ENCODE measurements at places on chromosomes 5 and 9. TPM values are rescaled to one million over a fixed set of nuclear protein-coding genes. Genes with fewer than 3 reads are reported as not detected.

The DAB2IP gene
- 3.6 TPM for total RNA-seq

- no peak for DNase-seq
Observed at GRCh38 chr9:97981846-97982682, 1.1 kb upstream of the ANP32B start.

GRCh38 chr5:180522330-180522729 lies 28.2 kb downstream of the CNOT6 start:
- no peak for DNase-seq

The CNTFR gene
- not detected for total RNA-seq

- DNase-seq = no peak
Observed at GRCh38 chr9:16868701-16869100, 1.8 kb downstream of the BNC2 start.

GRCh38 chr9:738209-738915 lies 103.1 kb upstream of the DMRT1 start:
- no peak for DNase-seq

DNA sequence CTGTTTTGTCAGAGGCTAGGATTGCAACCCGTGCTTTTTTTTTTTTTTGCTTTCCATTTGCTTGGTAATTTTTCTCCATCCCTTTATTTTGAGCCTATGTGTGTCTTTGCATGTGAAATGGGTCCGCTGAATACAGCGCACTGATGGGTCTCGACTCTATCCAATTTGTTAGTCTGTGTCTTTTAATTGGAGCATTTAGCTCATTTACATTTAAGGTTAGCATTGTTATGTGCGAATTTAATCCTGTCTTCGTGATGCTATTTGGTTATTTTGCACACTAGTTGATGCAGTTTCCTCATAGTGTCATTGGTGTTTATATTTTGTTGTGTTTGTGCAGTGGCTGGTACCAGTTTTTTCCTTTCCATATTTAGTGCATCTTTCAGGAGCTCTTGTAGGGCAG lies 36.2 kb upstream of the TAF11L2 start:
- no peak for DNase-seq

The SPDL1 gene
- total RNA-seq = 14.8 TPM

DNA sequence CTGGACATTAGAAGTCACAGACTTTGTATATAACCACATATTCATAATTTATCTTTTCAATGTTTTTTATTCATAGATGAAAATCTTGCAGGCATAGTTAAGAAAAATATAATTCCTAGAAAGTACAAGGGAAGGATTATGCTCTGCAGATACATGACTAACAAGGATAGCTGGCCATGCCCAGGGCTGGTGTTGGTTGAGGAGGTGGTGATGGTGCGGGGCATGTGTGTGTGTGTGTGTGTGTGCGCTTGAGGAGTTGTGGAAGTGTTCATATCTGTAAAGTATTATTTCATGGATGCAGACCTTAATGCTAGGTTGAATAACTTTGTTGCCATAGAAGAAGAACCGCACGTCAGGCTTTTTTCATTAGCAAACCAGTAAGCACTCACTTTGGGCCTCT lies 1.3 kb downstream of the S1PR3 start:
- DNase-seq = no peak

- no peak for DNase-seq
Observed at GRCh38 chr5:97078958-97079743, 63.3 kb downstream of the LIX1 start.

DNA sequence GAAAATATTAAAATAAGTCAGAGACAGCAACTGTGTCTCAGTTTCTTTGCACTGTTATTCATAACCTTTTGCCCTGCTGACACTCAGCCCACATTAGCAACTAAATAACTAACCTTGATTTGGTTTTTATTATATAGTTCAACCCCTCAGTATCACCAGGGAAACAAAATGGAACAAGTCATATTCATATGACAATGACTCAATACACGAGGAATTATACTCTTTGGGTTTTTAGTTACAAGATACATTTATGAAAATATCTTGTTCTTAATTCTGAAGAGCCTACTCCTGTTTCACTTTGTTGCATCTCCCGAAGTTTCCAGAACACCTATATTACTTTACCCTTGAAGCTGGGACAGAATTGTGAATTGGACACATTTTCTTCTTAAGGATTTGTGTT lies 845.4 kb downstream of the EFNA5 start:
- no peak for DNase-seq

- peak; percentile 65 for DNase-seq
Observed at GRCh38 chr9:33446946-33447798, at the start of gene AQP3. TSS of gene AQP3 (minus strand) at chr9:33447593. CDS start at chr9:33447530, 63 bp downstream.

The SLC9A3 gene
- 1.3 TPM for total RNA-seq

DNA sequence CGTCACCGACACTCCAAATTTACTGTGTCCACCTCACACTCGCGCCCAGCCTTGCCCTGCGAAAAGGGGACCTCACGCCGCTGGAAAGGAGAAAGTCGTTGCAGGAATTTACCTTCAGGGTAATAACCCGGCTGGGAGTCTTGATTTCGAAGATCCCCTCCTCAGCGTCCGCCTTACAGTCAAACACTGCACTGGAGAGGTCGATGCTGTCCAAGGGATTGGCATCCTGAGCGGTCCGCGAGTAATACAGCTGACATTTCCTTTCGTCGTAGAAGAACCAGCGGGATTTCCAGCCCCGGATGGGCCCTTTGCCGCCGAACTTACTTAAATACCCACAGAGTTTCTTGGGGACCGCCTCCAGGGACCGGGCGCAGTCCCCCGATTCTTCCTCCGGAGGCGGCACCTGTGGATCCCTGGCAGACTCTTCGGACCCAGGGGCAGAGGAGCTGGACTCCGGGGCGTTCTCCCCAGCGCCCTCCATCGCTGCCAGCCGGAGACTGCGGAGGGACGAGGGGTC lies 330 bp downstream of the TBC1D2 start:
- DNase-seq = no peak

The IFNB1 gene
- total RNA-seq = not detected

The HACD4 gene
- 3.9 TPM for total RNA-seq

The PCDHGA7 gene
- total RNA-seq = 2.3 TPM

- no peak for DNase-seq
Observed at GRCh38 chr5:145752534-145752933, 82.6 kb downstream of the PRELID2 start.

The GAS1 gene
- total RNA-seq = 0.39 TPM

DNA sequence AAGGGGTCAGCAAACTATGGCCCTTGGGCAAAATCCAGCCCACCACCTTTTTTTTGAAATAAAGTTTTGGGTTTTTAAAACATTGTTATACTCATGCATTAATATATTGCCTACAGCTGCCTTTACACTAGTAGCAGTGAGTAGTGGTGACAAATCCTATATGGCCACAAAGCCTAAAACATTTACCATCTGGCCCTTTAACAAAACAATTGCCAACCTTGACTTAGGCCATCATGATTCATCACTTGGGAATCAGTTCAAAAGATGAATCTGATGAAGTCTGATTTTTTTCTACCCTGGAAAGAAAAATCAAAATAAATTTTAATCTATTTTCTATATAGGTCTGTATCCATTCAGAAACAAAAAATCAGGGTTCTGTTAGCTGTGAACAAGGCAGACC lies 484.9 kb downstream of the BNC2 start:
- no peak for DNase-seq

The DOCK2 gene
- 330 TPM for total RNA-seq

The ARHGEF39 gene
- 0.62 TPM for total RNA-seq

The OBP2B gene
- not detected for total RNA-seq

- DNase-seq = no peak
Observed at GRCh38 chr9:8855046-8855445, 1055.5 kb upstream of the DMAC1 start.

GRCh38 chr5:2160811-2161210 lies 278.1 kb upstream of the IRX4 start:
- no peak for DNase-seq

The C6 gene
- not detected for total RNA-seq

- no peak for DNase-seq
Observed at GRCh38 chr9:2494562-2494961, 127.0 kb upstream of the VLDLR start.

- no peak for DNase-seq
Observed at GRCh38 chr5:97076098-97076497, 66.3 kb downstream of the LIX1 start.

GRCh38 chr9:35852267-35852815 lies 17.9 kb downstream of the OR13J1 start:
- DNase-seq = no peak

The CD14 gene
- total RNA-seq = 1.8 TPM

DNA sequence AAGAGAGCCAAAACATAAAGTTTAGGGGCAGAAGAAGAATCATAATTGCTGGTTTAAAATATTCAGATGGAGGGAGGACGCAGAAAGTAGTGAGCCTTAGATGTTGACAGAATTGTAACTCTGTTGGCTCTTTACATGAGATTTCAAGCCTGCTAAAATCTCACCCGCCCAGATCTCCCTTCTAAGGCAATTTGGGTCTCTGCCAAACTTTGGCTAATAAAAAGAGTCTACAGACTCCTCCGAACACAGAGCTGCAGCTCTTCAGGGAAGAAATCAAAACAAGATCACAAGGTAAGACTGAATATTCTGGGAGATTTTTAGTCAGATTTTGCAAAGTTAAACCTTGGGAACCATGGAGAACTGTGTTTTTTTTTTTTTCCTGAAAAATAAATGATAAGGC lies at the start of gene IL33:
Gene IL33, plus strand, starts transcription at position 246 of the 400 bp plus-strand sequence. CDS start 25,888 bp downstream, outside the sequence.
- no peak for DNase-seq

The N4BP3 gene
- total RNA-seq = 47.2 TPM

DNA sequence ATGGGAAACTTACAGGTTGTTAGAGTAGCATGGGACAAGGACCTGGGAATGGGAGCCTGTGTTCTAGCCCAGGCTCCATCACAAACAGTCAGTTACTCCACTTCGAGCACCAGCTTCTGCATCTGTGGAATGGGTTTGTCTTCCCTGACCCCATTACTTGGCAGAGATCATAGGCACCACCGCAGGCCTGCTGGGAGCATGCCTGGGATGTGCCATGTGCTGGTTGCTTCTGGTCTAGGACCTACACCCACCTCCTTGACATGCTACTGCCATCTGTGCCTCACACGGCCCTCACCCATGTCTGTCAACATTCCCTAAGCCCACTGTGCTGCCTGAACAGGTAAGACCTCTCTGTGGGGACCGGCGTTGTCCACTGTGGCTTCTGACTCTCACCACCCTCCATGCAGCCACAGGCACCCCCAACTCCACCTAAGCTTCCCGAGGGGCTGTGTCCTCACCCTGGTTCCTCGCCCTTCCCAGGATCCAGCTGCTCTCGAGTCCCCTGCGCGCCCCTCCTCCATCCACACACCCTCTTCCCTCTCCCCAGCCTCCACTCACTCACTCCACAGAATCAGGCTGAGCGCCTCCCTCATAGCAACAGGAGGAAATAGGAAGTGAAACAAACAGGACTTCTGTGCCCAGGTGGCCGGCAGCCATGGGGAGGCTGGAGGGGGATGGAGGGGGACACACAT lies 85.9 kb upstream of the FAM120A start:
- DNase-seq = no peak

DNA sequence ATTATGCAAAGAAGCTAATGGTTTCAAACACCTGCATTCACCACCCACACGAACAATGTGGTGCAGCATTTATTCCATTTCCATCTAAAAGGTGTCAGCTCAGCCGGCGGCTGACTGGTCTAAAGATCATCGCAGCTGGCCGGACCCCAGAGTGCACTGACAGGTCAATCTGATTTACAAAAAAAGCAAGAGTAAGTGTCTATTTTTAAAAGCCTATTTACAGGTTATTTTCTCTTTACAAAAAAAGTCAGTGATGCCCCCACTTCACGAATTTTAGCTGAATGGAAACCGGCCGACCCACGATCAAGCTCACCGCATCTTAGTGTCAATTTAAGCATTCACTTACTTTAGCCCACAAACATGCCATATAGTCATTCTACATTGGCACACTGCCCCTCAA lies 58.3 kb downstream of the SEMA4D start:
- no peak for DNase-seq

The CAVIN4 gene
- total RNA-seq = 0.17 TPM

DNA sequence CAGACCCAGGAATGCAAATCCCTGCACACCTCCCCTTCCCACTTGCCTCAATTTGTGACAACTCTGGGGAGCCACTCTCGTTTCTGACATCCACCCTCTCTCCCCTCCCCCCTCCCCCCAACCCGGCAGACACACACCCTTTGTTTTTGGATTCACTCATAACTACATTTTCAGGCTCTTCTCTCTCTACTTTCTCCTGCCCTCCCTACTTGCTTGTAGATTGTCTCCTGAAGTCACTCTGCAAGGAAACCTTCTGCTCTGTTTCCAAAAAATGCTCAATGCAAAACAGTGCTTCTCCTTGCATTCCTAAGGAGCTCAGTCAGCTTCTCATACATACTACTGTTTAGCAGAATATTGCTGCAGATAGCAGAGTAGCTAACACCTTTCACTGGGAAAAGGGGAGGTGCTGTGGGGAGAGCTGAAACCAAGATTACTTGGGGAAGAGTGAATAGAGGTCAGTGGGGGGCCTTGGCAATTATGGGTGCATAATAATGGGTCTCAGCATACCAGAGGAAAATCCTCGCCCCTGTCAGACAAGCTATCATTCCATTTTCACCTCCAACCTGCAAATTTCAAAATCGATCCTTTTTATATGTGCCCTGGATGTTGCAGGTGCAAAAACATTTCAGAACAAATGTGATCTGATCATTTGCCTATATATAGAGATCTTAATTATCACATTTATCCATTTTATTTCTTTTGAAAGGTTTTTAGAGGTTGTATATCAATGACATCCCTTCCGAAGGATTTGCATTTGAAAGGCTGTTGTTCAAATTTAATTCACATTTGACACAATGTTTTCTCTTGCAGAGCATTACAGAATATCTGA lies 1860.7 kb upstream of the WWC1 start:
- DNase-seq = no peak

DNA sequence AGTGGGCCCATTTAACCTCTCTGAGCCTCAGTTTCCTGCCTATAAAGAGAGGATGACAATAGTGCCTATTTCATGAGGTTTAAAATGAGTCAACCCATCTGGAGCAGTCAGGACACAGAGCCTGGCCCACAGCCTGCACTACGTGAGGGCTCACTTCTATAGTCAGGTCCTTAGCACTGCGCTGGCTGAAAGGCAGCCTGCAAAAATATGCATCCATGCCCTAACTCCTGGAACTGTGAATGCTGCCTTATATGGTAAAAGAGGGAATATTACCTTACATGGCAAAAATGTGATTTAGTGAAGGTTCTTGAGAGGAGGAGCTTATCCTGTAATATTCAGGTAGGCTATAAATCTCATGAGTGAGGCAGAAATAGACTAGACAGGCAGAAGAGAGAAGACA lies 98.5 kb downstream of the GABBR2 start:
- no peak for DNase-seq

The RAB14 gene
- 52.6 TPM for total RNA-seq

The IFNA2 gene
- total RNA-seq = not detected

GRCh38 chr5:100901821-100902341 lies 1.2 kb downstream of the ST8SIA4 start:
- peak; percentile 88 for DNase-seq

- DNase-seq = no peak
Observed at GRCh38 chr5:15021266-15022046, 149.9 kb upstream of the ANKH start.

The DBH gene
- not detected for total RNA-seq

DNA sequence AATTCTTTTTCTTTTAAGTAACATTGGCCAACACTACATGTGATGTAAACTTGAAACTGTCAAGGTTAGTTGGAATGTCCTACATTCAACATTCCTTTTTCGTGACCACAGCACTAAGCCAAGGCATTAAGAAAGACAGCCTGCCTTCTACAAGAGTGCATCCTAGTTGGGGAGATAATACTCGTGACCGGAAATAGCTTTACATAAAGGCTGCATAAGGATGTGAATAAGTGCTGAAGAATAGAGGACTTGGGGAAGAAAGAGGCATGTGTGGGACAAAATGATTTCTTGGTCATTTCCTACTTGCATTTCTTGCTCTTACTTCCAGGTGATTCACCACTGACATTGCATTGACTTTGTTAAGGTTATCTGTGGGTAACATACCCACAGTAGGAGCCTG lies 282.0 kb downstream of the DMRT2 start:
- DNase-seq = no peak

The SH2D3C gene
- 66.3 TPM for total RNA-seq

Measured in B cell (primary cell).